Kidney epithelial cell (primary cell): ENCODE measurements at places on chromosomes 3 and 15. TPM values are rescaled to one million over a fixed set of nuclear protein-coding genes. Genes with fewer than 3 reads are reported as not detected.

DTWD1 gene
- 14.0 and 14.7 TPM in 2 replicates for total RNA-seq

MCF2L2 gene
- 0.84 and 1.9 TPM in 2 replicates for total RNA-seq

DNA sequence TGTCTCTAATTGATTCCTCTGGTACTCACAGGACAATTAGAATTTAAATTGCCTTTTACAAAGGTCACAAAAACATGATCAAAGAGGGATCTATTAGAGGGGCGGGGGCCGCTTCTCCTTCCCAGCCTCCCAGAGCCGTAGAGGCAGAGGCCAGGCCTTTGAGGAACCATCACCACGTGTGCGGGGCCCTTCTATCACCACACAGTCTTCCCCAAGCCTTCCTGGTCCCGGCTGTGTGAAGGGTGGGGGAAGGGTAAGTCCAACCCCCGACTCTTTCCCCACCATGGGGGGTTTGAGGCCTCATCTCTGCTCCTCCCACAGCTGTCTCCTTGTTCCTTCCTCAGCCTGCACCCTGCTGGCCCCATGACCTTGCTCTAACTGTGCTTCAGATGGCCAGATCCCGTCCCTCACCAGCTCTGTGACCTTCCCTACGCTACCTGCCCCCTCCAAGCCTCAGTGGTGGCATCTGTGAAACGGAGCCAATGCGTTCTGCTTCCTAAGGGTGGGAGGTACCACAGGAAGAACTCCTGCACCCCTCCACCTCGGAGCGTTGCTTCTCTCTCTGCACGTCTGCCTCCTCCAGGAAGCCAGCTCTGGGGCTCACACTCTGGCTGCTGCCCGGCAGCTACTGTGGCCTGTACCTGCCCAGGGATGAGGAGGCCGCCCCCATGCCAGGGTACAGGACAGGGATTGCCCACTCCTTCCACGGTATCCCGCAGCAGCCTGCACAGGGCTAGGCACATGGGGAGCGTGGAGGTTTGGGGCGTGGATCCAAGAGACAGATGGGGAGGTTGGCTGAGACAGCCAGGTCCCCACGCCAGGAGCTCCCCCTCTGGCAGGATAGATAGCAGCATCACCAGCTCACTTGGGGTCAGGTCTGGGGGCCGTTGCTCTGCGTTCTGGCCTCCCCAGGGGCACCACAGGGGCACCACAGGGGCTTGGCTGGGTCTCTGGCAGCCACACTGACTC, 83.8 kb downstream of the LINGO1 start:
- DNase-seq, result no peak

- DNase-seq, result no peak
Observed at GRCh38 chr3:114496874-114497273, 203.0 kb downstream of the TIGIT start.

TYRO3 gene
- 5.2 and 10.7 TPM in 2 replicates for total RNA-seq

DNA sequence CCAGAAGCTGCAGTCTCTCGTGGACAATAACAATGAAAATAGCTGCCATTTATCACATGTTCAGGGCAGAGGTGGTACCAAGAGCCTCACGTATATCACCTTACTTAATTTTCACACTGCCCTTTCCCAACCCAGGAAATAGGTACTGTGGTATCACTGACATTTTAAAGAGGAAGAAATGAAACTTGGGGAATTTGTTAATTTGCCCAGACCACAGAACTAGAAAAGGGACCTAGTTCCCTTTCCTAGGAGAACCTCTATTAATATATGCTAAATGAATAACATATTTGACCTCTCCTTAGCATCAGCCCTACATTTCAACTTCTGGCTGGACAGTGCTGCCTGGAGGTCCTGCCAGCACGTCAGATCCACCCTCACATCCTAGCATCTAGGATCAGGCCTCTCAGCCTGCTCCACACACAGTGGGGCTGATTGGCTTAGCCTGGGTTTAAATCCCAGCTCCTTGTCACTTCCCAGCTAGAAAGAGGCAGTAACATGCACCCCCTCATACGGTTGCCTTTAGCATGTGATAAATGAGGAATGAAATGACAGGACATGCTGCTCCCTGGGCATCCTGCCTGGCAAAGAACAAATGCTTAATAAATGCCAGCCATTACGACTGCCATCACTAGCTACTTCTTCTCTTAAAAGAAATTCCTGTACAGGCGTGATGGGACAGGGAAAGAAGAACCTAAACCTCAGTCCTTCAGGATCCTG, 95.1 kb upstream of the TNFAIP8L3 start:
- no peak for DNase-seq

- no peak for DNase-seq
Observed at GRCh38 chr15:31434588-31435260, 108.1 kb downstream of the KLF13 start.

- no peak for DNase-seq
Observed at GRCh38 chr15:85542895-85543331, 162.5 kb downstream of the AKAP13 start.

DNA sequence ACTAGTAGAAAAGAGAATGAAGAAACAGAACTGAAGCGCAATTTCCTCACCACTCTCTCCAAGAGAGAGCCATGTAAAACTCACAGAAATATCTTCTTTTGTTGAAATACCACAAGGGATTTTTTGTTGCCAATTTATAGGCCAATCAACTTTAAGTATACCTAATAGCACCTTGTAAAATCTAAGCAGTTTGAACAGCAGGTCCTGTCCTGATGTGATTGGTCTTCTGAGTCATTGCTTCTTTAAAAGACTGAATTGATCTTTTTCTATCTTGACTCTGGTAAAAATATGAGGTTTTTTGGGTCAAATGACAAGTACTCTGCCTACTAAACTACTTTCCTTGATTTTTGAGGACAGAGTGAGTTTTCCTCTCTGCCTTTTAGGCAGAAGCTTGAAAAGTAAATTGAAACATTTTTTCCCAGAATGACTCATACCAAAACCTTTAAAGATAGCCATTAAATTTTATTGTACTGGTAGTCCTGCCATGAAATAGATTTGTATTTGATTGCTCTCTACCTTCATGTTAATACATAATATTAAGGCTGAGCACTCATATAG, 343.9 kb upstream of the CBLB start:
- no peak for DNase-seq

DNA sequence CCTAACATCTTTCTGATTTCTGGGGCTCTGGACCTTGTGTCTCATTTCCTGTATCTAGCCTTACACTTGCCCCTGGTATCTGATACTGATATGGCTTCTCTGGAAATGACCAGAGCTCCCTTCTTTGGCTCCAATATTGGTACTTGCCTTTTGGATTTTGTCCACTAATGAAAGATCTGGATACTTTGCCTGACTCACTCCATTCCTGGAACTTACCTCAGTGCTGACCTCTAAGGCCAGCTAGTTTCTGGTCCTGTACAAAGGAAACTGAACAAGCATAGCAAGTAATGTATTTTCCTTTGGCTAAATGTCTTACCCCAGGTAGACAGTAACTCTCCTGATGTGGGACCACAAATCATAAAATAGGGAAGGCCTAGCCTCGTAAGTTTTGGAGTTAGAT, 93.8 kb upstream of the SLC4A7 start:
- no peak for DNase-seq

DNA sequence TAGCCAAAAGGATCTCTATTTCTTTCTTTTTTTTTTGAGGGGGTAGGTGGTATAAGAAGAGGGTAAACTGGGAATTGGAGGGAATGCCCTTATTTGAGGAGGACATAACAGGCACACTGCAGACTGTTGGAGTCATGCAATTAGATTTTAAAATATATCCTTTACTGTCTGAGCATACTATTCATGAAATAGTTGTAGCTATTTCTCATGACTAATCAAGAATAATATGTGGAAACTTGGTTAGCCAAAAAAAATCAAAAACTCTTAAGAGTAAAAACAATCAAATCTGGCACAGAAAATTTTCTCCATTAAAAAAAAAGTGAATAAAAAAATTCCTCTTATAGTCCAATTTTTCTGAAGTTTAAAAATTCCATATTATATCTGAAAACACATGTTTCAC, 174.9 kb downstream of the SCAPER start:
- DNase-seq, result no peak

CLDN18 gene
- not detected in 2 replicates for total RNA-seq

RBP2 gene
- total RNA-seq, result not detected in 2 replicates

POPDC2 gene
- total RNA-seq, result 1.0 and 4.9 TPM in 2 replicates

DNA sequence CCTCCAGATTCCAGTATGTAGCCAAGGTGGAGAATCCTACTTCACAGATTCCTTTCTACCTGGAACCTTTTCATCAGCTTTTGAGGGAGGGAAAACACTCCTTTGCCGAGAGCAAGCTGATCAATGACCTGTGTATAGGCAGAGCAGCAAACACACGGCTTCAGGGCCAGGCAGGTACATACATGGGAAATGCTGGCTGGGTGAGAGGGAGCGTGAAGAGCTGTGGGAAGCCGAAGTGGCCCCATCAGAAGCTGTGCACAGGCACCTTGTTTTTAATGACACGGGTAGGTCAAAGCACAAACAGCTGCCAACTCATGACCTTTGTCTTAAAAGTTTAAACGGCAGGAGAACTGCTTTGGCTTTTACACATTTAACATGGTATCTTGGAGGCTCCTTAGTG, 25.3 kb downstream of the STARD5 start:
- DNase-seq, result no peak

DNA sequence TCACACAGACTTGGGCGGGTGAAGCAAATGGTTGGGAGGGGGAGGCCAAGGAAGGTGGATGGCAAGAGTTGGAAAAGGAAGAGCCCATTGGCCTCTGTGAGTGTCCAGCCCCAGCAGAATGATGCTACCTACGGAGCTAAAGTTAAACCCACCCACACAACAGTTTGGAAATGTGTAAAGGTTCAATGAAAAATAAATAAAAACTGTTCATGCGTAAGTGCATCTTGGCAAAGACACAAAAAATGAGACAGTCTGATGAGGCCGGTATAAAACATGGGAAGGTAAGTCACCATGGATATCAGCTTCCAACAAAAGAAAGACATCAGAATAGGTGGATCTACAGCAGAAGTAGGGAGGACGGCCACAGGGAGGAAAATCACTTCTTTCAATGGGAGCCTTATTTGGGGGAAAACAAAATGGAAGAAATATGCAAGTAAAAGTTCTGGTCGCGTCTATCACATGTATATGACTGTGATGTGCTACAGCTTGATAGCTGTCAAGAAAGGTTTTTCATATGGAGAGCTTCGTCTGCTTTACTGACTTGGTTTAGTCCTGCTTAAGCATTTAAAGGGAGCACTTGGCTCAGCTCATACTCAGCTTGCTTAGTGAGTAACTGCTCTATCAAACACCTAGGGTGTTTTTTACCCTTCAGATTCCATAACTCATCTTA, 82.8 kb downstream of the TIGIT start:
- no peak for DNase-seq

CKMT1A gene
- 6.5 and 8.8 TPM in 2 replicates for total RNA-seq

- DNase-seq, result no peak
Observed at GRCh38 chr3:37689645-37690356, 171.9 kb upstream of the CTDSPL start.

- no peak for DNase-seq
Observed at GRCh38 chr3:181721046-181721875, 9.5 kb downstream of the SOX2 start.

NANOGP8 gene
- not detected in 2 replicates for total RNA-seq

DNA sequence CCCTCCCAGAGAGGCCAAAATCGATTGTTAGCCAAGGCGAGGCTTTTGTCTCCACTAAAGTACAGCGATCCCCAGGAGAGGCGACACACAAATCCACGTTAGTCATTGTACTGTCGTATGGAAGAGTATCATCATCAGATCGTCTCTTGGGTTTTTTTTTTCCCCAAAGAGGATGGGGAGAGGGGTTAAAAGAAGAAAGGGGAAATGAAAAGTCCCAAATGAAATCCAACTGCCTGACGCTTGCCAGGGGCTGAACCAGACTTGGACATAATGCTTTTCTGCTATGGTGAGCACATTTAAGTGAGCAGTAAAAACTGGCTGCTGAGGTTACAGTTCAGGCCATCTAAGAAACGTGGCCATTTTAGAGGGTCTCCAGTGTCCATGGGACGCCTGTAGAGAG, 37.9 kb upstream of the CTSH start:
- no peak for DNase-seq
